ENCODE measurements at places on chromosomes 16 and 17.

GRCh38 chr16:84552135-84552534 is 47.7 kb upstream of the MEAK7 start:
- DNase-seq, result no peak

- no peak for DNase-seq
These were observed 82.6 kb upstream of the LGALS9 start for GRCh38 chr17:27548369-27548768.

- DNase-seq, result no peak
These were observed 18.5 kb upstream of the AATK start for GRCh38 chr17:81184555-81184954.

- no peak for DNase-seq
These were observed 21.4 kb upstream of the IRX6 start for GRCh38 chr16:55302635-55303034.

DNA sequence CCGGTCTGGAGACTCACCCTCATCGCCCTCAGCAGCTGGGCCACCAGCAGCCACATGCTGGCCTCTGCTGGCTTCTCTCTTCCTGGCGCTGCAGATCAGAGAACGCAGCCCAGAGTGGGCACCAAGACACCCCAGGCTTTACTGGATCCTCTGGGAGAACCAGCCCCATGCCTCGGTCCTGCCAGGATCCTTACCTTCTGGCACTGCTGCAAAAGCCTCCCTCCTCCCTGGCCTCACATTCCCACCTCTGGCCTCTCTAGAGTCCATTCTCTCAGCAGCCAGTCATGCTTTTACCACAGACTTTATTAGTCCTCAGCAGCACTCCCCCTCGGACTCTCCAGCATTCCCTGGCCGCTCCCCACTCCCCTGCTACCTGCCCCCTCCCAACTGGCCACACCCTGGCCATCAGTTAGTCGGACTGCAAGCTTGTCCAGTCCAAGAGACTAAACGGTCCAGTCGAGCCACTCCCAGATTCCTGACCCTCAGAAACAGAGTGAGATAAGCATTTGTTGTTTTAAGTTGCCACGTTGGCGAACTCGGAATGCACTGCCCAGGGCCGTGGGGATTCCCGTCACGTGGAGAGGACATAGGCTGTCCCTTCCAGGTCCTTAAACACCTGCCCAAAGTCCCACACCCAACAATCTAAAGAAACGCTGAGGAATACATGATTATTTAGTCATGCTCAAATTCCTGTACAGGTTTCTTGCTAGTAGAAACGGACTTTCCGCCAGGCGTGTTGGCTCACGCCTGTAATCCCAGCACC is 5.9 kb upstream of the SPG7 start:
- no peak for DNase-seq

GRCh38 chr16:3274490-3274889 is 8.8 kb upstream of the ZNF263 start:
- DNase-seq, result no peak

DNA sequence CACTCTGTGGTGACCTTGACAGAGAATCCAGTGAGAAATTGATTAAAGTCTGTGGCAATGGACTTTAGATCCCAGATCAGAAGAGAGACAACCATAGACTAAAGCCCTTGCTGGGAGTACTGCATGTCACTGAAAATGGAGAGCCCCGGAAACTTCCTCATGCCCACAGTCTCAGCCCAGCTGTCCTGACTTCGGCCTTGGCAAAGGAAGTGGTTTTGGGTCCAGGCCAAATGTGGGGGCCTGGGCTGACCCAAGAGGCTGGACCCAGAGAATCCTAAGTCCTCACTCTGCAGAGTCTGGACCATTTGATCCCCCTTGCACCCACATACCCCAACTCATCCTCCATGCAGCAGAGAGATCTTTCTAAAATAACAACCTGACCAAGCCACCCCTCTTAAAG is 4.7 kb upstream of the BEAN1 start:
- DNase-seq, result no peak

- no peak for DNase-seq
These were observed 31.4 kb upstream of the SPNS2 start for GRCh38 chr17:4467287-4467686.

DNA sequence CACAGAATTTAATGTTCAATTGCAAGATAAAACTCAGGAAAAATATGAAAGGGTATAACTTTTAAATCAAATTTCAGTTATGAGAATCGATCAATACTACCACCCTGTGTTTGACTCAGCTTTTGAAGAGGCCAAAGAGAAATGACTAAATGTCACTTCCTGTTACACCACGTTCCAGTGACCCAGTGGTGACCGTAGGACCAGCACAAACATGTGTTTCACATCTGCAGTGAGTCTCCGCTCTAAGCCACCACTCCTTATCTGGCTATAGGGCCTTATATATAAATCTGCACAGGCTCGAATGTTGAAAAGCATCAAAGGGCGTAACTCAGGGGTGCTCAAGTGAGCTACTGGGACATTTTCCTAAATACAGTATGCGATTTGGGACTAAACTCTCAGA is 36.1 kb downstream of the CYB5D2 start:
- DNase-seq, result no peak

GRCh38 chr16:52547834-52548215 is 882 bp upstream of the TOX3 start:
- DNase-seq, result no peak

DNA sequence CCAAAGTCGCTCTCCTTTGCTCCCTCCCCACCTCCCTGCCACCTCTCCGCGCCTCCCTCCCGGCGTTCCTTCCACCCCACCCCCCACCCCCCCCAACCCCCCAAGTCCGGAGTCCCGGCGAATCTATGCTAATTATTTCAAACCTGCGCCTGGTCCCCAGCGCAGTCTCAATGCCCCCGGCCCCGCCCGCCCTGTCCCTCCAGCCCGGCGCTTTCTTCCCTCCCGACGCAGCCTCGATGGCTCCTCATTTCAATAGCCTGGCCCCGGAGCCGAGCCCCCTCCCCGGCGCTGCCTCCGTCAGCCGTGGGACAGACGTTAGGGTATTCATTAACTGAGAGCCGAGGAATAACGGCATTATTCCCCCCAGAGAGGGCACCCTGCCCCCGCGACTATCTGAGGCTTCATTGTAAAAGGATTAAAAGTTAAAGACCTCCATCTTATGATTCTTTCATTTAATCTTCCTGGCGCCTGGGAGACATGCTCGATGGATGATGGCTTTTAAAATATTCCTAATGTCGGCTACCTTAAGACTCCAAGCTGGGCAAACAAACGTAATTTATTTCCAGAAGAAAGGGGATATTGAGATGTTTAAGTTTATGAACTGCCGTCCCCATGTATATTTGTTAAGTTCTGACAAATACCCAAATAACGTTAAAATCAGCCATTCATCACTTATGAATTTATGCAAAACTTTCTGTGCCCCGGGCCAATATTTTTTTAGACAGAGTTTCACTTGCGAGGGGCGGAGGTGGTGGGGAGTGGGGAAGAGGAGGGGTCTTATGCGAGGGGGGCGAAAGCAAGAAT is 3.4 kb downstream of the NOG start:
- no peak for DNase-seq

GRCh38 chr17:77444984-77445759 is 304.4 kb downstream of the SEC14L1 start:
- DNase-seq, result no peak

- no peak for DNase-seq
These were observed 341.0 kb upstream of the EEF2KMT start for GRCh38 chr16:5438591-5438990.

DNA sequence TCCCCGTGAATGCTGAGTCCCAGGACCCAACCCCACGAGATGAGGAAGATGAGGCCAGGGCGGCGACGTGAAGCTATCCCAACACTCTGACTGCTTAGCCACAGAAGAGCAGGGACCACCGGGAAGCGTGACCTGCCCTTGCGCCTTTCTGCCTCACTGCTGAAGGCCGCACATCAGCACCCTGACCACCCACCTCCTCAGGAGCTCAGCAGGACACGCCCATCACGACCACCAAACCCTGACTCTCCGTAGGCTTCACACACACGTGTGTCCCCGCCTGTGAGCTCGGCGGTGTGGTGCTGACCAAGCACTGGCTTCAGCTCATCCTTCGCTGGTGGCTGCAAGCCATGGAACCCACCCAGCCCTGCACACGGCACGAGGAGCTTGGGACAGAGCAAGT is 97.8 kb downstream of the ZNF778 start:
- no peak for DNase-seq

DNA sequence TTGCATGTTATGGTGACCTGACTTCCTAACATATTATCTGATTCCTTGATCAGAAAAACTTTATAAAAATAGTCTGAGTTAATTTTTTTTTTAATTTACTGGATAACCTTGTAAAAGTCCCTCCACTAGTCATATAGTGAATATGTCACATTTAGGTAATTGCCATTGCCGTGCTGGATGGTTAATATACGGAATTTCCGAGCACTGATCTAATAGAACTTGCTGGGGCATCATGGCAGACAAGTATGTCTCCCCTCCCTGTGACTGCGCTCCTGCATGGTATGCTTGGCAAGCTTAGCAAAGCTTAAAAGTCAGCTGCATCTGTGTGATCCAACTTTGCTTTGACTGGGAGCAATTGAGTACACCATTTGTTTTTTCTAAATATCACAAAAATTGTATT is 239.4 kb upstream of the TBX2 start:
- no peak for DNase-seq

Measured in putamen (tissue), 1 donor.